Neural progenitor cell (in vitro differentiated cells): ENCODE measurements at places on chromosomes 6 and 20. TPM values are rescaled to one million over a fixed set of nuclear protein-coding genes. Genes with fewer than 3 reads are reported as not detected.

DNA sequence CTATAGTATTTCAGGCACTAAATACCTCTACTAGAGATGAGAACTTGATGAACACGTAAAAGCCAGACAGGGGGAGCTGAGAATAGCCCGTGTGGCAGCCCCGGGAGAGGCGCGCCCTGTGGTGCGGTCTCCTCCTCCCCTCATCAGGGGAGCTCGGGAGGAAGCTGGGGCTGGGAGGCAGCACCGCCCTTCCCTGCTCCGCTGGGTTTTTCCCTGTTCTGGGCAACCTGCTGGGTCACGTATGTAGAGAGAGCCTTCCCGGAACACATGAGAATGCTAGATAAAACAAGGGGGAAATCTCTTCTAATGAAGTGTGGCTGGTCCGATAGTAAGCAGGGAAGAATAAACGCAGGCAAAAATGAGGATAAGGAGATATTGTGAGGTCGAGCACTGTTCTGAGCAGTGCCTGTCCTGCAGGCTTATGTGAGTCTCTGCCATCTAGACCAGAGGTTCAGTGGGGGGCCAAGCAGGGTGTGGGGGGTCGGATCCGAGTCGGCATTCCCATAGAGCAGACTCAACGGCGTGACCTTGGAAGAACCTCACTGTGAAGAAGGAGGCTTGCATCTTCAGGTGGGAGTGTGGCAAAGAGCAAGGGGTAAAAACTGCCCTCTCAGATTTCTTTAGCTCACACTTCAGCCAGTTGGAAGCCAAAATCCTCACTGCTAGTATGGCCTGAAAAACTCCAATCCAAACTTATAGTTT, 13.4 kb upstream of the RPS6KA2 start:
- no peak for DNase-seq

- peak; percentile 34 for DNase-seq
Observed at GRCh38 chr6:26155061-26155930, 68.1 kb downstream of the HFE start.

The VSX1 gene
- not detected in 2 replicates for total RNA-seq

The VWA7 gene
- 0.15 and 0.34 TPM in 2 replicates for total RNA-seq

The NKX2-2 gene
- not detected in 2 replicates for total RNA-seq

DNA sequence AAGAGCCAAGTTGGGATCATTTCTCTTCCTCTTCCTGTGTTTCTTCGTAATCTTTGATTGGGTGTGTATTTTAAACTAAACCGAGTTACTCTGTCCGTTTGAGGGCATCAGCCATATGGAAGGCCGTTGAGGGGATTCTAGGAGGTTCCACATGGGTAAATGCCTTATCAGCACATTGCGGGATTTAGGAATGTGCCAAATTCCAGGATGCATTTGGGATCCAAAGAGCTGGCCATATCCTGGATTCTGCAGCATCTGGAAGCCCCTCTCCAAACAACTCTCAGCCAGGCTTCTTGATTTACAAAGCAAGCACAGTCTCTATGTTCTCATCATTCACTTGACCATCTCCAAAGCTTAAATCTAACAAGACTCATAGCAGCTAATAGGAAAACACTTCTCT, 67.6 kb upstream of the RIN2 start:
- DNase-seq: no peak

The FOXS1 gene
- 0.53 TPM in 1 of 2 replicates, not detected in the other for total RNA-seq

GRCh38 chr6:51108563-51109234, 290.0 kb downstream of the TFAP2B start:
- no peak for DNase-seq

DNA sequence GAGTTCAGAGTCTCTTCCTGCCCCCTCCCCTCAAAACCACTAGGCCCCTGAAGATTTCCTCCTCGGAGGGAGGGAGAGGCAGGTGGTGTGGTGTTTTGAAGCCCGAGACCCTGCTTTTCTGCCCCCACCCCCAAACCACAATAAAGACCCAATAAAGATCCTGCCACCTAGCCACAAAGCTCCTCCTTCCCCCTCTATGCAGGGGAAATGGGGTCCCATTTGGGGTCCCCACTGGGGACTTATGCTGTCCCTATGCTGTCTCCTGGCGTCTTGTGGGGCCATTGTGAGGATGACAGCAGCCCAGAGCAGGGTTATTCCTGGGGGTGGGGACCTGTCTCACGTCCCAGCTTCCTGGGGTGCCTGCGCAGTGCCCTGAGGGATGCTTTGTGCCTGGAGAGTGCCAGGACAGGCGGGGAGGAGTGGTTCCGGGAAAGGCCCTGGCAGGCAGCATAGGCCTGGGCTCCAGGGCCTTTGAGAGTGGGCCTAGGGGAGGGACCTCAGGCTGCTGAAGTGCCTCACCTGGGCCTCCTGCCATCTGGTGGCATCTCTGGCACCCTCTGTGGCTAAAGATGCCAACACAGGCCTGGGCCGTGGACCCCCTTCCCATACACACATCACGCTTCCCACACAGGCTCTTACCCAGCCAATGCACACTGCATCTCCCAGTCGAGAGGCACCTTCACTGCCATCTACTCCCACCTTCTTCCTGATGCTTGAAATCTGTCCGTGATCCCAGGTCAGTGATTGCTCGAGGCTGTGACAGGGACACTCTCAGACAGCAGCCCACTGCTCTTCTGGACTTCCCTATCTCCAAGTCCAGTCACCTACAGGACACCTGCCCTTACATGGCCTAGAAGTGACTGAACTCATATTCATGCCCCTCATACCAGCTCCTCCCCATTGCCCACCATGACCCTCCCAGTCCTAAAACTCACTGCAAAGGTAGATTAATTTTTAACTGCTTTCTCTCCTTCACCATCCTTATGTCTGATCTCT, 7.9 kb upstream of the ARMC12 start:
- DNase-seq: no peak

The DUSP22 gene
- 40.0 and 51.3 TPM in 2 replicates for total RNA-seq

- no peak for DNase-seq
Observed at GRCh38 chr6:38552121-38552520, 87.6 kb downstream of the BTBD9 start.

GRCh38 chr6:52012582-52012981, 74.8 kb downstream of the PKHD1 start:
- DNase-seq: no peak

The CNKSR3 gene
- total RNA-seq: 8.8 and 9.9 TPM in 2 replicates

DNA sequence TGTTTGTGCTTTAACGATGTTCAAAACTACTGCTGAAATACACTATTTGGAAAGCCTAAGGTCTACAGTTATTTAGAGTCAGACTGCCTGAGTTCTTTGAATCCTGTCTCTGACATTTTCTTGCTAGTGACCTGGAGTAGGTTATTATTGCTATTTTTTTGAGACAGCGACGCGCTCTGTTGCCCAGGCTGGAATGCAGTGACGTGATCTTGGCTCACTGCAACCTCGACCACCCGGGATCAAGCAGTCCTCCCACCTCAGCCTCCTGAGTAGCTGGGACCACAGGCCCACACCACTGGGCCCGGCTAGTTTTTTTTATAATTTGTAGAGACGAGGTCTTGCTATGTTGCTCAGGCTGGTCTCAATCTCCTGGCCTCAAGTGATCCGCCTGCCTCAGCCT, 96.6 kb downstream of the TIAM2 start:
- no peak for DNase-seq

DNA sequence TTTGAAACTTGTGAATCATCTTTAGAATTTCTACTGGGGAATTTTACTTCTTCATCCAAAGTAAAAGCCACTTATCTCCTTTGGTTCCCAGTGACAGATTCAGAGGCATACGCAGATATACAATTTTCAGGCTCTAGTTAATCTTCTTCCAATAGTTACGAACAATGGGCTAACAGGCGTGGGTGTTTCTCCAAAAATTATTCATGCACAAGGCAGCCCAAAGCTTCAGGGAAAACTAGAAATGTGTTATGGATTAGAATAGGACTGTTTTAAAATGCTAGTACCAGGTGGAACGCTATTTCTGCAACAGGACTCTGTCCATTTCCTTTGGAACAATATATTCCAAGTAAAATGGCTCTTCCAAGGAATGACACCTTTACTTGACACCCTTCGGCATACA, 102.2 kb downstream of the ZNF217 start:
- no peak for DNase-seq

- no peak for DNase-seq
Observed at GRCh38 chr20:48502016-48502415, 325.8 kb downstream of the PREX1 start.

DNA sequence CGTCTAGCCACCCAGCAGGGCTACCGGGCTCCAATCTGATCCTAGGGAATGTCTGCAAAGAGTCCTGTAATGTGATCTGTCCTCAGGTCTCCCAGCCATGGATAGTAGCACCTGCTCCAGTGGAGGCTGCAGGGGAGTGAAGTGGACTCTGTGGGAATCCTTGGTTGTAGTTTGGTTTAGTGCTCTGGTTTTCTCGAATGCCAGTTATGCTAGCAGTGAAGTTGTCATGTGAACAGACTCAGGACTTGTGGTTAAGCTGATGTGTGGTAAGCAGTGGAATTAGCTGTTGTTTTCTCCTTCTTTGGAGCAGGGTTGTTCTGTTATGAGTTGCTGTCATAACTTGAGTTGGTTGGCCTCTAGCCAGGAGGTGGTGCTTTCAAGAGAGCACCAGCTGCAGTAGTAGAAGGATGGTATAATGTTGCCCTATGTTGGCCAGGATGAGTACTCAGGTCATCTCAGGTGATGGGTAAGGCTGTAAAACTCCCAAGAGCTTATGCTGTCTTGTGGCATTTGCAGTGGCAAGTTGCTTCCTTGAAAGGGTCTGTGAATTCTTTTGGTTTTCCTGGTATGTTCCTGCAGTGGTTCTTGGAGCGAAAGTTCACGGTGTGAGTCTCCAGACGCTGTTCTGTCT, 390.2 kb downstream of the UTRN start:
- no peak for DNase-seq

The LST1 gene
- total RNA-seq: not detected in 2 replicates

The NFKBIL1 gene
- total RNA-seq: 8.6 and 30.3 TPM in 2 replicates

The GABRR2 gene
- 0.28 TPM in 1 of 2 replicates, not detected in the other for total RNA-seq

The RGS17 gene
- total RNA-seq: 4.8 and 8.1 TPM in 2 replicates

DNA sequence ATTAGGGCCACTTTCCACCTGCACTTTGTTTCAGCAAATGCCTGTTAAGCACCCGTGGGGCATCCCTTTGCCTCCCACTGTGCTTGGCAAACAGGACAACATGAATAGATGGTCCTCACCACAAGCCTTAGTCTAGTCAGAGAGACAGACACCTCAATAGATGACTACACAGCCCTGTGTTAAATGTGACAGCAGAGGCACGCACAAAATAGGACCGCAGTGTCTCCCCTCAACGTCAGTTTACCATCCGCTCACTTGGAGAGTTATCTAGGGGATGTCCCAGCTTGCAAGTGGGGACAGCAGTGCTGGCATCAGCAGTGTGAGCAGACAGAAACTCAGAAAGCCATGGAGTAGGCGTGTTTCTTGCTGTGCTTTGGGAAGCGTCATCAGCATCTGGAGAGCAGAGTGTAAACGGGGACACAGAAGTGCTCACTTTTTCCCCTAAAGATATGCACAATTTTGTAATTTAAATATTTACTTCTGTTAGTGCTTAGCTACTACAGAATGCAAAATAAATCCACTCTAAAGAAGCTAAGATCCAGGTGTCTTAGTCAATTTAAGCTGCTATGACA, 66.0 kb upstream of the TXNDC5 start:
- no peak for DNase-seq

The TCF19 gene
- 6.2 and 9.5 TPM in 2 replicates for total RNA-seq

DNA sequence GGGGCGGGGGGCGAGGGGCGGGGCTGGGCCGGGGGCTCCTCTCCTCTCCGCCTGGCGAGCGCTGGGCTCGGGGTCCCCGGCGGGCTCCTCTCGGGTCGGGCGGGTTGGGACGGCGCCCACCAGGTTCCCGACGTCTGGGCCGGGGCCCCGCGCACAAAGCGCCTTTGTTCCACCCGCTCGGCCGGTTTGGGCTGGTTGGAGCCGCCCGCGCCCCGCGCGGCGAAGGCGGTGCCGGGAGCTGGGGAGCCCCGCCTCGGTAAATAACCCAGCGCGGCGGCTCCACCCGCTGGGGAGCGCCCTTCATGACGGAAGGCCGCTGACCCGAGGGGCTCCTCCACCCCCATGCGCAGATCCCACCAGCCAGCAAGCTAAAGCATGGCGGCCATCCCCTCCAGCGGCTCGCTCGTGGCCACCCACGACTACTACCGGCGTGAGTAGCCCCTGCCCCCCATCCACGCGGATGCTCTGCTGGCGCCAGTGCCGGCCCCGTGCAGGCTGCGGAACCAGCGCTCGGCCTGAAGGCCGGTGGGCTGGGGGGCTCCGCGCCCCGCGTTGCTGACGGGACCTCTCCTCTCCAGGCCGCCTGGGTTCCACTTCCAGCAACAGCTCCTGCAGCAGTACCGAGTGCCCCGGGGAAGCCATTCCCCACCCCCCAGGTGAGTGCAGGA, 503 bp downstream of the PPDPF start:
- DNase-seq: peak; percentile 91

DNA sequence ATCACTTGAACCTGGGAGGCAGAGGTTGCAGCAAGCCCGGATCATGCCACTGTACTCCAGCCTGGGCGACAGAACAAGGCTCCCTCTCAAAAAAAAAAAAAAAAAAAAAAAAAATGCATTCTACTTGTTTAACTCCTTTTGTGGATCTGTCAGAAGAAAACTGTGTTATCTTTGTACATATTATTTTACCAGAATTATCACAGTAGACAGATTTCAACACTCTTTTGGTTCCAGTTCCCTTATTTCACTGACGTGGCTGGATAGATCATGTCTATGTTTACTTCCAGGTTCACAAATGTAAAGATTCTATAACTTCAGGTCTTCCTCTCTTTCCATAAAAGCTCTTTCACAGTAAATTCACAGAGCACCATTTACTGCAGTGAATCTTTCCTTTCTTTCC, 18.4 kb downstream of the NUDT3 start:
- DNase-seq: no peak

The FANCE gene
- 9.3 and 23.9 TPM in 2 replicates for total RNA-seq

The PPIL6 gene
- total RNA-seq: 4.8 and 7.9 TPM in 2 replicates

GRCh38 chr6:32460528-32460927, 20.8 kb downstream of the HLA-DRA start:
- DNase-seq: no peak

GRCh38 chr20:4413314-4414049, 308.2 kb upstream of the PRND start:
- DNase-seq: no peak

GRCh38 chr20:13223736-13224520, 2.9 kb downstream of the ISM1 start:
- DNase-seq: no peak

The MICA gene
- total RNA-seq: 15.0 and 21.4 TPM in 2 replicates

- DNase-seq: peak; percentile 50
Observed at GRCh38 chr6:37511910-37512399, 12.3 kb upstream of the CCDC167 start.

- no peak for DNase-seq
Observed at GRCh38 chr6:108944071-108944470, 95.8 kb downstream of the ARMC2 start.

The HCRTR2 gene
- total RNA-seq: 0.06 TPM in 1 of 2 replicates, not detected in the other

GRCh38 chr6:25324066-25324762, 45.0 kb downstream of the CARMIL1 start:
- no peak for DNase-seq

- DNase-seq: peak; percentile 11
Observed at GRCh38 chr20:38581013-38581412, at the start of gene ADIG. TSS of gene ADIG (plus strand) at chr20:38581197. CDS start at chr20:38581251, 54 bp downstream.

DNA sequence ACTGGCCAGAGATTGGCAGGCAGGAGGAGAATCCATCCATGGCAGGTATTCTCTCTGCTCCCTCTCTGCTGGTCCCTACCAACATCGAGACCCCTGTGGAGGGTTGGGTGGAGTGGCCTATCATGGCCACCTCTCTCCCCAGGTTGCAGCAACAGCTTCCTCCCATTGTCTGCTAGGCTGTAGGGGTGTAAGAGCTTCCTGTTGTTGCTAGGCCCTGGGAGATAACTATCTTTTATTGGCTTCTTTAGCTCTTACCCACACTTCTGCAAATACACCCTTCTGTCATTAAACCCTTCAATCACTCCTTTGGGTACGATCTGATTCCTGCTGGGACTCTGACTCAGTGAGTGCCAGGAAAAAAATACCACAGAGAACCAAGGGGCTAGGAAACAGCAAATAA, 66.6 kb upstream of the FAM184A start:
- no peak for DNase-seq
